ENCODE measurements at places on chromosomes 12 and 14. TPM values are rescaled to one million over a fixed set of nuclear protein-coding genes. Genes with fewer than 3 reads are reported as not detected.

Gene CELA1
- not detected for total RNA-seq

Gene RALGAPA1
- total RNA-seq = 31.7 TPM

Gene KRT6C
- not detected for total RNA-seq

Gene RTL1
- total RNA-seq = 0.07 TPM

Gene NEUROD4
- total RNA-seq = not detected

DNA sequence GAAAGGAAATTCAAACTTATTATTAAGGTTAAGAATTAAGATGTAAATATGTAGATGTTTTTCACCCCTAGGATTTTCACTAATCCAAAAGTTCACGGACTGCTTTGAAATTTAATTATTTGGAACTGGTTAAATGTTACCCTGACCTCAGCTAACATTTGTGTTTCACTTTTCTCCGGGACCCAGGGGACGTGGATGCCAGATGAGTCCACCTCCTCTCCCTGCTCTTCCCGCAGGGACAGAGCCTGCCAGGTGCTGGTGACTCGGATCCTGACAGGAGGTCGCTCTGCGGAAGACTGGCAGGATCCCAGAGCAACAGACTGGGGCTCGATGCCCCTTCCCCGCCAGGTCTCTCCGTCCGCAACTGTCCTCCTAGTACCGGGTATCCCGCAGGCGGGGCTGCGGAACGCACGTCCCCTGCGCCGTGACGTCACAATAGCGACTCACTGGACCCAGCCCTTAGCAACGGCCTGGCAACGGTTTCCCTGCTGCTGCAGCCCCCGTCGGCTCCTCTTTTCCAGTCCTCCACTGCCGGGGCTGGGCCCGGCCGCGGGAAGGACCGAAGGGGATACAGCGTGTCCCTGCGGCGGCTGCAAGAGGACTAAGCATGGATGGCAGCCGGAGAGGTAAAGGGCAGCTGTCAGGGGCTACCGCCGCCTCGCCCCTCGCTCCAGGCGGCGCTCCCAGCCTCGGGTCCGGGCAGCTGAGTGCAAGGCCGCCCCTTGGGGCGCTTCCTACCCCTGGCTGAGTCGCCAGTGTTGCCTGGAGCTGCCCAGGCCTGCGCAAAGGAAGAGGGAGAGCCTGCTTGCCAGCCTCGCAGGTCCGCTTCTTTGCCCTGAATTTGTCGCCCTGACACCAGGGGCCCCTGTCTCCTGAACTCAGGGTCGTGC lies at the start of gene SPATA7:
TSS of gene SPATA7 (plus strand) at position 446 of the 890 bp plus-strand sequence. CDS start at position 608, 162 bp downstream.
- H3K4me3 ChIP-seq = peak within 1 kb of the TSS; percentile 97
- peaks cover 12% of the 10 kb centered on the region for H3K27me3 ChIP-seq
- no peaks in the 10 kb centered on the region for H3K36me3 ChIP-seq
- DNase-seq = peak; percentile 96
- H3K4me1 ChIP-seq = peaks cover 15% of the 10 kb centered on the region

DNA sequence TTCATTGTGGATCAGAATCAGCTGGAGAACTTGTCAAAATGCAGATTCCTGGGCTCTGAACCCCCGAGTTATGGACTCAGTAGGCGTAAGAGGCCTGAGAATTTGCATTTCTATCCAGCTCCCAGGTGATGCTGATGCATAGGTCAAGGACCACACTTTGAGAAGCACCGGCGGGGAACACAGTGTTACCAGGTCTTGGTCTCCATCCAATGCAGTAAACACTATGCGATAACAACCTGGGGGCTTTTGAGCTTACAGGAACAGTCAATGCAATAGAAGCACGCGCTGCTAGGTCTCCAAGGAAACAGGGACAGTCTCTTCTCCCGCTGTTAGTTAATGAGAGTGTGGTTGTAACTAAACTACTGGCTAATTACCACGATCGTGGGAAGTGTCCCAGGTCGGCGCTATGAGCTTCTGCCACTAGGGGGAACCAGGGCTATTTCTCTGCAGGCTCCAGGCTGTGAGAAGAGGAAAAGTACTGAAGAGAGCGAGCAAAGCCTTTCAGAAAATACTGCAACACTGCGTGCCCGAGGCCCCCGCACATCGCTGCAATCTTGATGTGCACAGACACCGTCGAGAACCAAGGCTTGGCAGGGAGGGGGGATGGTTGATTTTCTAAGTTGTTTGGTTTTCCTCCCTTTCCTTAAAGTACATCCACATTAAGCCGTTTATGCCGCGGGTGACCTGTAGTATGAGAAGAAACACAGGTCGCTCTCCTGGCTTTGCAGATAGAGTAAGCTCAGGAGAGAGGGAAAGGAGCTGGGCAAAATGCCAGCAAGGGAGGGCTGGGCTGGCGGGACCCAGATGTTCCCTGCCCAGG lies 52.0 kb upstream of the KCNA1 start:
- H3K27me3 ChIP-seq = peaks cover 34% of the 10 kb centered on the region
- peak overlapping the region; percentile 28 for H3K4me3 ChIP-seq
- no peak overlapping the region for H3K27ac ChIP-seq
- no peaks in the 10 kb centered on the region for H3K36me3 ChIP-seq
- peak; percentile 78 for DNase-seq
- peaks cover 16% of the 10 kb centered on the region for H3K4me1 ChIP-seq

DNA sequence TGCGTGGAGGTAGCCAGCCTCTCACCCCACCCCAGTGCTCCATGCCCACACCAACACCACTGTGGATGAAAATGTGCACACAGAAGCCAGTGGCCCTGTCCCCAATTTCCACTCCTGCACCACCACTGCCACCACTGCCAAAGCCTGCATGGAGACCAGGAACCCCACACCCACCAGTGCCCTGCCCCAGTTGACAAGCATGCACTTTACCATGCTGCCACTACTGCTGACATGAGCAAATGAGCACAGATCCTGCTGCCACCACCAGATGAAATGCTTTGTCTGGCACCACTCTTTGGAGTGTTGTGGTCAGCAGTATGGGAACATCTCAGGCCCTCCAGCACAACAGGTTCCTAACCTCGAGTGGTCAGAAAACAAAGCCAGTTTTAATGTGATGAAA lies 104.1 kb downstream of the ATXN7L3B start:
- no peaks in the 10 kb centered on the region for H3K36me3 ChIP-seq
- no peaks in the 10 kb centered on the region for H3K4me1 ChIP-seq
- no peak overlapping the region for H3K4me3 ChIP-seq
- no peaks in the 10 kb centered on the region for H3K27me3 ChIP-seq

DNA sequence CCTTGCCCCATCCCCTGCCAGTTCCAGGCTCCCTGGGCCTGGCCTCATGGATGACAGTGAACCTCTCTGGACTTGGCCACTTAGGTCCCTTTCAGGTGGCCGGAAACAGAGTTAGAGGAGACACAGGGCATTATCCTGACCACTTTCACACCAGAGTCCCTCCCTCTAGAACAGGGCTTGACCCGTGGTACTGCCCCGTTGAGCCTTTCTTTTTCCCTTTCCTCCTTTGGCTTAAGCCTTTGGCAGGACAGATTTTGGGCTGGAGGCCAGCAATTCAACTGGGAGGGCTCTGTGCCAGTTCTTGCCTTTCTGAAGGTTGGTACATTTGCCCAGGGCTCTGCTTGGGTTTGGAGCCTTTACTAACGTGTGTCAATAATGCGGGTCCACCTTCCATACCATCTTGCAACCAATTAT lies 22.8 kb downstream of the TPCN1 start:
- peak overlapping the region; percentile 99 for H3K27ac ChIP-seq
- no peak for DNase-seq
- H3K4me1 ChIP-seq = peaks cover 69% of the 10 kb centered on the region
- no peak overlapping the region for H3K4me3 ChIP-seq
- H3K36me3 ChIP-seq = peaks cover 23% of the 10 kb centered on the region

DNA sequence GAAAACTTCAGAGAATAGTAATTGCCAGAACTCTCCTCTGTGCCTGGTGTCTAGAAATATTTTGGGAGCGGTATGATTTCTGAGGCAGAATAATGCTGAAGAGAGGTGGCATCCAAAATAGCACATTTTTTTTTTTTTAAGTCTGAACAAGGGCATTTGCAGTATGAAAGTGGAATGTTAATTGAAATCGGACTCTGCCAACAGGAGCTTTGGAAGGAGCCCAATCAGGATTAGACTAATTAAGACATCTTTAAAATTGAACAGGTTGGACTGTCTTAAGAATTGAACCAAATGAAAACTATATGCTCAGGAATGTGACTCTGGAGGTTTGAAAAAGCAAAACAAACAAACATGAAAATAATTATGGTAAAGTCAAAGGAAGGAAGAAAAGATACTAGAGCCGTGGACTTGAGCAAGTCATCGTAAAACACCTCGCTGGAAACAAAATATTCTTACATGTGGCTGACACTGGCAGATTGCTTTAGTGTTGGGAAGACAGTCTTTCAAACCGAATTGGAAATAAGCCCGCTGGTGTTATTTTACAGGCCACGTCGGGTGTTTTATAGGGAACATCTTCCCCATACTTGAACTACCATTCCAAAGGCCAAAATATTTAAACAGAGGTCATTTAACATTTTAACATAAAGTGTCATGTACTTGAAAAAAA lies 436.3 kb downstream of the VRK1 start:
- H3K27ac ChIP-seq = no peak overlapping the region
- no peak overlapping the region for H3K4me3 ChIP-seq
- H3K36me3 ChIP-seq = no peaks in the 10 kb centered on the region
- no peaks in the 10 kb centered on the region for H3K27me3 ChIP-seq

GRCh38 chr12:54549774-54550451 lies 512 bp downstream of the PDE1B start:
- H3K36me3 ChIP-seq = no peaks in the 10 kb centered on the region
- peak; percentile 42 for DNase-seq

- no peak overlapping the region for H3K4me3 ChIP-seq
- H3K27ac ChIP-seq = no peak overlapping the region
- no peaks in the 10 kb centered on the region for H3K36me3 ChIP-seq
- DNase-seq = no peak
- peaks cover 39% of the 10 kb centered on the region for H3K4me1 ChIP-seq
These were observed 357.3 kb upstream of the RGS6 start for GRCh38 chr14:71574976-71575375.

DNA sequence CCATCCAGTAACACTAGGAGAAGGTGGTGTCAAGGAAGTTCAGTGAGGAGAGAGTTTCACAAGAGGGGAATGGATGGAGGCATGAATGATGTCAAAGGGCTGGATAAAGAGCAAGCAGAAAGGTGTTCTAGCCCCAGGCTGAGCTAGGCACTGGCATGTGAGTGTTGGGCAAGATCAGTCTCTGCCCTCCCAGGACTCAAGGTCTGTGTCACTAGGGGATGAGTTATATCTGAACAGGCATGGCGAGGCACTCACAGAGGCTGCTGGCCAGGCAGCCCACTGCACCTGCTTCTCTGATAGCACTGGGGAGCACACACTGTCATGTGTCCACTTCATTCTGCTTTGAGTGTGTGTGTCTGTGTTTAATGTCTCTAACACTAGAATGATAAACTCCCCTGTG lies 903.8 kb downstream of the BCL11B start:
- H3K27ac ChIP-seq = no peak overlapping the region
- DNase-seq = no peak
- no peak overlapping the region for H3K4me3 ChIP-seq

DNA sequence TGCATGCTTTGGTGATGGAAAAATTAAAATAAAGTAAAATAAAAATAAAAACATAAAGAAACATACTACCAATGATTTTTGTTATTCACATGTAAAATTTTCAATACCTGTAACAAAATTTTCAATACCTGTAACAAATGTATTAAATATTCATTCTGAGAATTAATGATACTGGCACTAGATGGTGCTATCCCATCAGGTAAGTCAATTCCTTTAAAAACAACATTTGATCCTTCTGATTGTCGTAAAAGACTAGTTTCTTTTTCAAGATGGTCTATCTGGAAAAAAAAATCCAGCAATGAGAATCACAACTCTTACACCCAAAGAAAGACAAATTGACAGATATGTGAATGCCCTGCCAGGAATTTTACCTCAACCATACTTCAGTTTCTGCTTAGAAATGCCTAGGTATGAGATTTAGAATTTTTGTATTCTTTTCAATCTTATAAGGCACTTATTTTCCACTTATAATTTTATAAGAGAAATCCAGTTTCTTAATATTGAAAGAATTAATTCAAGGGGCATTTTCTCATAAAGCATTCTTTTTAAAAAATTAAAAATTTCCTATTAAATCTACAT lies 30.7 kb downstream of the CEP290 start:
- peaks cover 12% of the 10 kb centered on the region for H3K36me3 ChIP-seq
- H3K4me3 ChIP-seq = no peak overlapping the region
- no peaks in the 10 kb centered on the region for H3K4me1 ChIP-seq
- no peak for DNase-seq
- no peak overlapping the region for H3K27ac ChIP-seq
- no peaks in the 10 kb centered on the region for H3K27me3 ChIP-seq

DNA sequence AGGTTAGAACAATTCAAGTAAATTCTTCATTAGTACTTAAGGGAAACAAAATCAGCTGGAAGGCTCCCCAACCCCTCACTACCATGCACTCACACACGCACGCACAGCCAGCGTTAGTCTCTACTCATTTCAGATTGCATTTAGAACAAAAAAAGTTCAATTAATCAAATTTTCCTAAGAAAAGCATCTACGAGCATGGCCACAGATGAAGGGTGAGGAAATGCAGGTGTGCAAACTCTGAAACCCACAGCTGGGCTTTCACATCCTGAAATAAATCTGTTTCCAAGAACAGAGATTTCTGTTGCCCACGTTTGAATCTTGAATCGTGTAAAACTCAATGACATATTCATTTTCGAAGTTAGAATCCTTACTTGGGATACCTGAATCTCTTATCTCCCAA lies 62.6 kb downstream of the SEL1L start:
- no peak for DNase-seq
- no peak overlapping the region for H3K4me3 ChIP-seq
- H3K4me1 ChIP-seq = peaks cover 5% of the 10 kb centered on the region
- no peaks in the 10 kb centered on the region for H3K27me3 ChIP-seq
- H3K36me3 ChIP-seq = no peaks in the 10 kb centered on the region
- H3K27ac ChIP-seq = no peak overlapping the region

DNA sequence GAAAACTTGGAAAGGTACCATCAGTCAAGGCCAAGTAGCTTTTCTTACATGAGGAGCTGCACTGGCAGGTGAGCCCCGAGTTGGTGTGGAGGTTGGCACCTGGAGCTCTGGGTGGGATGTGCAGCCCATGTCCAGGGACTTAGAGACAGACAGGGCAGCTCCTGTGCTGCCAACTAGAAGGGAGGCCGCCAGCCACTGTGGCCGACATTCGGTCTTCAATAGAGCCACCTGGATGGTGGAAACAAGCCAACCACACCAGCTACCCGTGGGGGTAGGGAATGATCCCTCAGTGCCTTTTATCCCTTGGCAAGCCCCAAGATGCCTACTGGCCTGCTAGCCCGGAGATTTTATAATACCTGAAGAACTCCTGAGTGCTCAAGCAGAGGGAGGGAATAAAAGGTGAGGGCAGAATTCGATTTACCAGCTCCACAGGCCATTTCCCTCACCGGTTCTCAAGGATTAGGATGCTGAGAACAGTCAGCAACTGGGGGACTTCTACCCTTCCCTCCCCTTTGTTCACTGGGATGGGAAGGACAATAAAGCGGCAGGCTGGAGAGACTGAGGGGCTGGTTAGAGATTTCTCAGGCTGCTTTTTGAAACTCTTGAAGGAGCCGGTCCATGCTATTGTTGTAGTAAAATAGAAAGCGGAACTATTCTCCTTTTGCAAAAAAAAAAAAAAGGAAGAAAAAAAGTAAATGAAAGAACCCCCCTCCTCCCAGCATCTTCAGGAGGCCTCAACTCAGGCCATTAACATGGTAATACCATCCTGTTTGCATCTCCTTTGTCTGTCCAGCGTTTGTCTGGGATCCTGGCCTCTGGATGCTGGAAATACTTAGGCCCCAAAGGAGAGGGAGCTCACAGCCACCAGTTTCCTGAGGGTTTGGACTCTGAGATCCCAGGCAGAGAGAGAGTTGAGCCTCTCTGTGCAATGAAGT lies 321.6 kb downstream of the ZFP36L1 start:
- no peak overlapping the region for H3K4me3 ChIP-seq
- H3K27me3 ChIP-seq = no peaks in the 10 kb centered on the region
- peak; percentile 43 for DNase-seq
- no peaks in the 10 kb centered on the region for H3K36me3 ChIP-seq

GRCh38 chr14:89792489-89793366 lies 161.8 kb downstream of the EFCAB11 start:
- peaks cover 9% of the 10 kb centered on the region for H3K4me1 ChIP-seq
- H3K36me3 ChIP-seq = no peaks in the 10 kb centered on the region
- H3K27ac ChIP-seq = no peak overlapping the region
- no peak overlapping the region for H3K4me3 ChIP-seq
